Naive thymus-derived CD8-positive, alpha-beta T cell (primary cell): ENCODE measurements at places on chromosomes 16 and 17. TPM values are rescaled to one million over a fixed set of nuclear protein-coding genes. Genes with fewer than 3 reads are reported as not detected.

The EPX gene
- total RNA-seq, result not detected

The BIRC5 gene
- 0.30 TPM for total RNA-seq

The KRTAP4-3 gene
- not detected for total RNA-seq

The SHPK gene
- total RNA-seq, result 10.1 TPM

The CPHXL2 gene
- total RNA-seq, result not detected

The SULT1A2 gene
- 0.66 TPM for total RNA-seq

The CCL4L2 gene
- 2.1 TPM for total RNA-seq

The BEAN1 gene
- total RNA-seq, result not detected

The MARVELD3 gene
- total RNA-seq, result not detected

The MPG gene
- total RNA-seq, result 24.5 TPM

The SLC35G6 gene
- total RNA-seq, result not detected

The KRT9 gene
- total RNA-seq, result not detected

The SLC9A5 gene
- total RNA-seq, result 1.6 TPM

The G6PC1 gene
- total RNA-seq, result not detected

The CSH2 gene
- total RNA-seq, result not detected

The NPIPB12 gene
- total RNA-seq, result 160 TPM
